Activated CD4-positive, alpha-beta T cell treated with anti-CD3 and anti-CD28 coated beads for 4 hours (primary cell): ENCODE measurements at places on chromosomes 3 and 15.

DNA sequence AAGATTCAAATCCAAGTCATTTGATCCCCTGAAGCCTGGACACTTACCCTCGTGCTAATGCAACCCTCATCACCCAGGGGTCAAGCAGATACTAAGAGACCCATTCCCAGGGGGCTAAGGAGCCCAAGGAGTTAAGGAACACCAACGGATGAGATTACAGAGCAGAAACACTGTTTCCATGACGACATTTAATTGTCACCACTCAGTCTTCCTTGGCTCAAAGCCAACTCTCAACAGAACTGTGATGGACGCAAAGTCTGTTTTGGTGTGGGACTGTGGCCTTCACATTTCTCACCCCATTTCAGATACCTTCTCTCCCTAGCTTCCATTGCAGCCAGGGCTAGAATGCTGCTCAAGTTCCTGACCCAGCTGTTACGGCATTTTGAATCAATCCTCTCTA, 383.5 kb upstream of the WNT5A start:
- DNase-seq, result no peak

DNA sequence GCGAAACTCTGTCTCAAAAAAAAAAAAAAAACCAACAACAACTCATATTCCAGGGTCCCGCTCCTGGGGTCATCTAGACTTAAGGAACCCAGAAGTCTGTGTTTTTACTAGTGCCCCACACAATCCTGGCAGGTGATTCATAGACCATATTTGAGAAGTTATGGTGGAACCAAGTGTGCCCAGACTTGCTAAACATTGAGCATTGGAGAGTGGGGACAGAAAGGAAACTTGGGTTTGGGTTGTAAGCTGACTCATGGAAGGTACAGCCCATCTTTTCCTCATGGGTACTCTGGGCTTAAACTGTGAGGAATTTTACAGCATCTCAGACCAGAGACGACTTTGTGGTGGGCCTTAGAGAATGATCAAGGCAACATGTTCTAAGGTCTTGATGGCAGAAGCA, 18.3 kb upstream of the IGF2BP2 start:
- DNase-seq, result no peak

- DNase-seq, result no peak
Observed at GRCh38 chr3:165459111-165459510, 262.9 kb upstream of the SLITRK3 start.

- no peak for DNase-seq
Observed at GRCh38 chr3:179045719-179046402, 25.7 kb downstream of the ZMAT3 start.

GRCh38 chr15:33154351-33155166, 40.0 kb downstream of the FMN1 start:
- DNase-seq, result no peak

GRCh38 chr3:177338697-177339219, 141.5 kb upstream of the TBL1XR1 start:
- DNase-seq, result no peak

DNA sequence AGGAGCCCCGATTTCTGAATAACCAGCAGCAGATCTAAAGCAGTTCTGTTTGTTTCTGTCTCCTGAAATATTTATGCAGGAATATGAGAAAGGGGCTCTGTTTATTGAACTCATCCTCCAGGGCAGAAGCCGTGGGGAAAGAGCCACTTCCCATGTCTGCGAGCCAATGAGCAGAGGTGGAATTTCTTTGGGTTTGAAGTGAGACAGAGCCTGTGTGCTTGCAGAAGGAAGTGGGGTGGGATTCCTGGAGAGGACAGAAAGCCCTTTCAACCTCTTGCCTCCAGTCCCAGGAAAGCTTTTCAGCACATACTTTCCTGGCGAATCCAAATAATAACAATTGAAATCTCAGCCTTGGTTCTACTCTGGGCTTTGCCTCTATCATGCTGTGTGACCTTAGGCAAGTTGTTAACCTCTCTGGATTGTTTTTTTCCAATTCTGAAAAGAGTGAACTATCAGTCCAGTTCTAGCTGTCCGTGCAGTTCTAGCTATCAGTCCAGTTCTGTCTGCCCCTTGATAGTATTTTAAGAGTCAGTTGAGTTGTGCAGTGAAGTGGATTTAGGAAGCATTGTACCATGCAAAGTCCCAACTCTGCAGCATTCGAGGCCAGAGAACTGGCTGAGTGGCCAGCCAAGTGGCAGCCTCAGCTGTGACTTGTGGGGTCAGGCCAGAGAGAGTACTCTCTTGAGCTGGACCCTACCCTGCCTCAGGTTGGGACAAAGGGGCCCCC, 15.9 kb downstream of the CORO2B start:
- DNase-seq, result no peak

DNA sequence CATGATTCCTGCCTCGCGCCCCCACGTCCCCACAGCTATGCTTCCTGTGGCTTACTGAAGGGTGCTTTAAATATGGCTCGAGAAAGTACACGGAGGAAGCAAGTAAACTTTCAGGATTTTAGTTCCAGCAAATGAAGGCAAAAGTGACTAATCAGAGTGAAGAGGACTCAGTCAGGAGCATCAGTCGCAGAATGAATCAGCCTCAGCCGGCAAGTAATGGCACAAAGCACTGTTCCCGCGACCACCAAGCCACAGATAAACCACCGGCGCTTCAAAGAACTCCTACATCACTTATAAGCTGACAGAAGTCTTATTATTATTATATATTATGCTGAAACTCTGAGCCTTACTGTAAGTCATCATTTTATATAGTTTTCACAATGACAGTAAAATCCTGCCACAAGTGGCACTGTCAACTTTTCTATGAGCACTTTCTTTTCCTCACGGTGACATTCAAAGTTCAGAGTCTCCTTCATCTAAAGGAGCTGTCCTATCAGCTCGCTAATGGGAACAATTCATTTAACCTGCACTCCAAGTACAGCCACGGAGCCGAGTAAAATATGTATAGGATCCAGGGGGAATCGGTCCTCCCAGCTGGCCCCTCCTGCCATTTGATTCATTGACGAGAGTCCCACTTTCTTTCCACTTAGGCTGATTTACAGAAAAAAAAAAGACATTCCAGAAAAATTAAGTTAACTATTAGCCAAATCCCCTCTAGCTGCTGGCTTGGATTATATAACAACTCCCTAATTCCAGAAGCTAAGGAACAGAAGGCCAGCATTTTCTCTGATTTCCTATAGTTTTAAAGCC, 217.0 kb upstream of the ICE2 start:
- peak; percentile 78 for DNase-seq

DNA sequence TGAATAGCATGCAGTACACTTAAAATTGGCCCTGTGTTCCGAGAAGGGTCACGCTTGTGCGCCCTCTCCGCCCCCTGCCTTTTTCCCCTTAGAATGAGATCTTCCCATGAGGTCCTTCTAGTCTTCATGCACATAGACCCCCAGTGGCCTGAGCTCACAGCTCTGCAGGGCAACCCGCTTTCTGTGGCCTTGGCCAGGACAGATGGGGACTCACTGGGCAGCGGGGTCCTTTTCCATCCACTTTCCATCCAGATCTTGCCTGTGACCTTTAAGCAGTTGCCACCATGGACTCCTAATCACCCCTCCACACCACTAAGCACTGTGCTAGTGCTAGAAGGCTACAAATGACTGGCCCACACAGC, 244.4 kb downstream of the UACA start:
- DNase-seq, result no peak

- DNase-seq, result no peak
Observed at GRCh38 chr15:57505949-57506391, 85.7 kb upstream of the MYZAP start.

GRCh38 chr15:67136802-67137201, 71.4 kb downstream of the SMAD3 start:
- DNase-seq, result no peak
